ENCODE measurements at places on chromosomes 7 and 10. TPM values are rescaled to one million over a fixed set of nuclear protein-coding genes. Genes with fewer than 3 reads are reported as not detected.

PIP gene
- not detected for polyA plus RNA-seq

RBM28 gene
- polyA plus RNA-seq, result 53.3 TPM

NUTM2B gene
- 1.1 TPM for polyA plus RNA-seq

MRC1 gene
- 12.4 TPM for polyA plus RNA-seq

AQP1 gene
- 39.4 TPM for polyA plus RNA-seq

All from left renal pelvis (tissue), 4 donors.